Muscle of back (tissue), 13 donors: ENCODE measurements at places on chromosomes 5 and 9.

DNA sequence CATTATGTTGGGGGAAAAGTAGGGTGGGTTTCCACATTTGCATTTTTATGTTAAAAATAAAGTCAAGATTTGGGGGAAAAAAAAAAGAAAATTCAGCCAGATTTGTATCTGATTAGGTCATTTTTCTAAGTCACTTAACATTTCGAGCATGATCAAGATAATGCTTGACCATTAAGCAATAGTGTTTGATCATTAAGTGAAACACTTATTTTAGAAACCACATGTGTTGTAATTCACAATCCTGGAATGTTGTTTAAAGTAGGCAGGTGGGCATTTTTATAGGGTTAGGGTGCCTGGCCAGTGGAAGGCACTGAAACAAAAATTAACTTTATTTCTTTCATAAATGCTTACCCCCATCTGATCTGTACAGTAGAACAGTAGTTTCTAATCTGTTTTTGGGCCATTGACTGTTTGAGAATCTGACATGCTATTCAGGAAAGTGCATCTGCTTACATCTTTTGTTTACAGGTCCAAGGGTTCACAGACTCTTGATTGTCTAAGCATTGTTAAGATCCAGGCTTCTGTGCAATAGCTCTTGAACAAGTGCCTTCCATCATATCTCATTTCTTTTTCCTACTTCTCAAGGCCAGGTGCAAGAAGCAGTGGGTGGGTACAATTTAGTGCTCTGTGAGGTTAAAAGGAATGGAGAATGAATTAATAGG lies 9.1 kb downstream of the ZCCHC9 start:
- no peak for DNase-seq

DNA sequence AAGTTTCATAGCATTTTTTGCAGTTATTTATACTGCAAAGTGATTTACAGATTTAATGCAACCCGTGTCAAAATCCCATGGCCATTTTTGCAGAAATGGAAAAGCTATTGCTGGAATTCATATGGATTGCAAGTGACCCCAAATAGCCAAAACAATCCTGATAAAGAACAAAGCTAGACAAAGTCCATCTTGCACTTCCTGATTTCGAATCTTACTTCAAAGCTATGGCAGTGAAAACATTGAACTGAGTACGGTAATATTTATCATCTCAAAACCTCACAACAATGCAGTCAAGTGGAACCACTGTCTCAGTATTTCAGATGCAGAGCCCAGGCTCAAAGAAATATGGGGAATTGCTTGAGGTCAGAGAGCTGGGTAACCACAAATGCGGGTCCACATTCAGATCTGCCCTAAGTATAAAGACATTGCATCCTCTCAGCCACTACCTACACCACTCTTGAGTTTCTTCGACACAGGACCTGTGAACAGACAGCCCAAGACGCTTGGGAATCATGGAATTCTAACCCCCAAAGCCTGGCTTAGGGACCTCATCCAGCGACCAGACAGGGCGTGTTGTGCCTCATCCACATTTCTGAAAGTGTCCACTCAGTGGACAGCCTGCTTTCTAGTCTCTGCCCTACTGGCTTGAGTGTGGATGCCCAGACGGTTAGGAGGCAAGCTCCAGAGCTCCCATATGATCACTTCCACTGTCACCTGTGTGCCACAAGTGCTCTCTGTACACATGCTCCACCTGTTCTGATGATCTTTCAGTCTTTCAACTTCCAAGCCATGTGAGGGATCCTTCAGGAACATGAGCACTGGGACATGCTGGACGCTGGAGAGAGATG lies 39.3 kb upstream of the KCNIP1 start:
- no peak for DNase-seq

GRCh38 chr5:32047056-32047455 lies 127.1 kb downstream of the GOLPH3 start:
- DNase-seq, result no peak

DNA sequence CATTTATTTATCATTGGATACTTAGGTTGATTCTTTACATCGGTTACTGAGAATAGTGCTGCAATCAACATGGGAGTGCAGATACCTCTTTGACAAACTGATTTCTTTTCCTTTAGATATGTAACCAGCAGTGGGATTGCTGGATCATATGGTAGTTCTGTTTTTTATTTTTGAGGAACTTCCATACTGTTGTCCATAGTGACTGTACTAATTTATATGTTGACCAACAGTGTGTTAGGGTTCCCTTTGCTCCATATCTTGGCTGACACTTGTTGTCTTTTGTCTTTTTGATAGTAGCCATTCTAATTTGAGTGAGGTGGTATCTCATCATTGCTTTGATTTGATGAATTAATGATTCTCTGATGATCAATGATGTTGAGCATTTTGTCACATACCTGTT lies 137.3 kb upstream of the PITX1 start:
- DNase-seq, result no peak

GRCh38 chr9:69089491-69089890 lies 53.9 kb downstream of the FXN start:
- DNase-seq, result no peak
